ENCODE measurements at places on chromosomes 5 and 9.

DNA sequence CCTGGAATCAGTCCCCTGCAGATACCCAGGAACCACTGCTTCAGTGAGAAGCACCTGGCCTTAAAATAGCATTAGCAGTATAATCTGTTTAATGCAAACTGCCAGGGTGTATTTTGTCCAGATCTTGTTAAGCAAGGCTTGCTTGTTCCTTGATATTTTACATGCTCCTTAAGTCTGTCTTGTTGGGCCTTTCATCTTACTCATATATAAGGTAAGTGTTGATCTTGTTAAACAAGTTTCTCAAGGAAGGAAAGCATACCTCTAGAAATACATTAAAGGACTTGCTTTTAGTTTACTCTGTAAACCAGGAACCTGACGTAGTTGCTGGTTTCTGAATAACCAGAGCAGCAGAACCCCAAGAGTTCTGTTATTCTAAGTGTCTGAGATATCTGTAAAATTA lies 13.7 kb downstream of the HSPA4 start:
- DNase-seq: no peak

GRCh38 chr9:134617836-134618162 lies 23.8 kb upstream of the COL5A1 start:
- DNase-seq: no peak

GRCh38 chr5:74414228-74414627 lies 226.3 kb downstream of the ENC1 start:
- DNase-seq: no peak

GRCh38 chr5:79454043-79454442 lies 59.9 kb downstream of the HOMER1 start:
- DNase-seq: no peak

GRCh38 chr5:124059200-124059599 lies 547.2 kb downstream of the CSNK1G3 start:
- DNase-seq: no peak

- peak; percentile 25 for DNase-seq
These were observed 83.2 kb downstream of the AK8 start for GRCh38 chr9:132794730-132795380.

GRCh38 chr9:132942541-132943182 lies 1.8 kb downstream of the TSC1 start:
- no peak for DNase-seq

DNA sequence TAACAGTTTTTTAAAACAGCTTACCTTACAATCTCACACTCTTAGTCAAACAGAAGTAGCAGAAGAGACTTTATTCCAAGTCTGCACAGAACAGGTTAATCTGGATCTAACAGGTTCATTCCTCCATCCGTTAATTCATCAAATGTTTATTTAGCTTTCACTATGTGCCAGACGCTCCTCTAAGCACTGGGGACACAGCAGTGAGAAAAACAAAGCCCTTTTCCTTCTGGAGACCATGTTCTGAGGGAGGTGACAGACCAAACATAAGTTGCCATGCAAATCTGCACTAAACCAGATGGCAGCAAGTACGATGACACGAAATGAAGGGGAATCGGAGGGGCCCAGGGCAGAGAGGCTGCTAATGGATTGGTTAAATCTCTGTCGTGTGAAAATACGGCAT lies 17.1 kb upstream of the GLIPR2 start:
- no peak for DNase-seq

GRCh38 chr5:173385832-173386360 lies 57.7 kb upstream of the STC2 start:
- DNase-seq: no peak

DNA sequence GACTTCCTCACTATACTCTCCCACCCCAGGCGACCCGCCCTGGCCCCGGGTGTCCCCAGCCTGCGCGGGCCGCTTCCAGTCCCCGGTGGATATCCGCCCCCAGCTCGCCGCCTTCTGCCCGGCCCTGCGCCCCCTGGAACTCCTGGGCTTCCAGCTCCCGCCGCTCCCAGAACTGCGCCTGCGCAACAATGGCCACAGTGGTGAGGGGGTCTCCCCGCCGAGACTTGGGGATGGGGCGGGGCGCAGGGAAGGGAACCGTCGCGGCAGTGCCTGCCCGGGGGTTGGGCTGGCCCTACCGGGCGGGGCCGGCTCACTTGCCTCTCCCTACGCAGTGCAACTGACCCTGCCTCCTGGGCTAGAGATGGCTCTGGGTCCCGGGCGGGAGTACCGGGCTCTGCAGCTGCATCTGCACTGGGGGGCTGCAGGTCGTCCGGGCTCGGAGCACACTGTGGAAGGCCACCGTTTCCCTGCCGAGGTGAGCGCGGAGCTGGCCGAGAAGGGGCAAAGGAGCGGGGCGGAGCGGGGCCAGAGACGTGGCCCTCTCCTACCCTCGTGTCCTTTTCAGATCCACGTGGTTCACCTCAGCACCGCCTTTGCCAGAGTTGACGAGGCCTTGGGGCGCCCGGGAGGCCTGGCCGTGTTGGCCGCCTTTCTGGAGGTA lies 2.1 kb downstream of the CA9 start:
- DNase-seq: peak; percentile 96

GRCh38 chr5:11468334-11469039 lies 435.8 kb downstream of the CTNND2 start:
- DNase-seq: no peak

DNA sequence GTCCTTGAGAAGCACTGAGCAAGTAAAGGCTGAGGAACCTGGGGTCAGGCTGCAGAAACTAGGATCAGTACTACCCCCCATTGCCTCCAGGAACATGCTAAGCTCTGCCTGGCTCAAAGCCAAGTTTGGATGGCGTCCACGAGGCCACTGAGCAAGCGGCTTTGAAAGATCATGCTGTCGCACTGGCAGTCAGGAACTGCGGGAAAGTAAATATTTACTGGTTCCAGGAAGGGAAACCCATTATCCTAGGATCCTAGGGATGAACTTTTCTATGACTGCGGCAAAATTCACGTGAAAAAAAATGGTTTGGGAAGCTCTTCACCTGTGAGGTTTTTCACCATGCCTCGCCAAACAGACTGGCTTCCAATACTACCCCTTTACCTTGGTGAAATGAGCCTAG lies 75.3 kb upstream of the PJA2 start:
- DNase-seq: no peak

DNA sequence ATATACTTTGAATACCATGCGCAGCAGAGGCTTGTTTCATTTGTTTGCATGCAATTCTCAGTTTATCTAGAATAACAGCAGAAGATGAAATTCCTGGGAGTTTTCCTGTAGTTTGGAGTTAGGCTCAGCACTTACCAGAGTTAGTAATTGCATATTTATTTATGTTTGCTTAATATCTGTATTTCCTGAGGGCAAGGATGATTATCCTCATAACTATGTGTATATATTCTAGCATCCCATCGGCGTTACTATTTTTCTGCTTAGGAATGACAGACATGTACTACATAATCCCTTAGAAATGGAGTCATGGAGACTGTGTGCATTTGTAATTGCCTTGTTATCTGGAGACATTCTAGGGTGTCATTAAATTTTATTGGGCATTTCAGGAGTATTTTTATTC lies 1184.8 kb downstream of the DTWD2 start:
- no peak for DNase-seq

DNA sequence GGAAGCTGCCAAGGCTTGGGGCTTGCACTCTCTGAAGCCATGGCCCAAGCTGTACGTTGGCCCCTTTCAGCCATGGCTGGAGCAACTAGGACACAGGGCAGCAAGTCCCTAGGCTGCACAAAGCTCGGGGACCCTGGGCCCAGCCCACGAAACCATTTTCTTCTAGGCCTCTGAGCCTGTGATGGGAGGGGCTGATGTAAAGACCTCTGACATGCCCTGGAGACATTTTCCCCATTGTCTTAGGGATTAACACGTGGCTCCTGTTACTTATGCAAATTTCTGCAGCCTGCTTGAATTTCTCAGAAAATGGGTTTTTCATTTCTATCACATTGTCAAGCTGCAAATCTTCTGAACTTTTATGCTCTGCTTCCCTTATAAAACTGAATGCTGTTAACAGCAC lies 83.0 kb upstream of the DAP start:
- DNase-seq: no peak

- no peak for DNase-seq
These were observed 58.2 kb downstream of the PLK2 start for GRCh38 chr5:58401701-58402100.

GRCh38 chr9:93156475-93157008 lies 22.5 kb upstream of the NINJ1 start:
- no peak for DNase-seq

GRCh38 chr5:94218374-94218773 lies 400.0 kb downstream of the KIAA0825 start:
- DNase-seq: peak; percentile 17

DNA sequence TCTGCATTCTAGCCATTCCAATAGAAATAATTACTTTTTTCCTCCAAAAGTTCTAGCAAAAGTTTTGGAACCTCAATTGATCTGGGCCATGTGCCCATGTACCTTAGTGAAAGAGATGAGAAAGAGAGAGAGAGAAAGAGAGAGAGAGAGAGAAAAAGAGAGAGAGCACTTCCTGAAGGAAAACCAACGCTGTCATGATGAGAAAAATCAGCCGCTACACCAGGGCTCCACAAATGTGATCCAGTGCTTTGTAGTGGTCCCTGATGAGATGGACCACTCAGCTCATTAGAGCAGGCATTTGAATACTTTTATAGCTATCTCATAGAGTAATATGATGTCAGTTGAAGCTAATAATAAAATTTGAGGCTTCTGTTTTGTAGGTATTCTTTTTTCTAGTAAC lies 7.7 kb upstream of the GAS1 start:
- DNase-seq: no peak

DNA sequence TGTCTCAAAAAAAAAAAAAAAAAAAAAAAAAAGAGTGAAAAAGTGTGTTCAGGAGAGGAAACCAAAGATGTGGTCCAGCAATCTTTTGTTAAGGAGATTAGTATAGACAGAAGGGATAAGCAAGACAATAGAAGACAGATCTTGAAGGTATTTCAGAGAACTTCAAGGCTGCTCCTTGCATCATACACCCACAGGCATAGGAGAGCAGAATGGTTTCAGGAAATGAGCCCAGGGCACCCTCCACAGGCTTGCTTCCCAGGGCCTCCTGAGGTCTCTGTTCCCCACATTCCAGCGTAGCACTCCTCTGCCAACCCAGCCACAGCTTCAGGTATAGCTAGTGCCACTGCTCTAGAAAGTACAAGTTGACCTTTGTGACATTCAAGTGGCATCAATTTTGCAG lies 65.8 kb downstream of the FSTL4 start:
- peak; percentile 20 for DNase-seq

DNA sequence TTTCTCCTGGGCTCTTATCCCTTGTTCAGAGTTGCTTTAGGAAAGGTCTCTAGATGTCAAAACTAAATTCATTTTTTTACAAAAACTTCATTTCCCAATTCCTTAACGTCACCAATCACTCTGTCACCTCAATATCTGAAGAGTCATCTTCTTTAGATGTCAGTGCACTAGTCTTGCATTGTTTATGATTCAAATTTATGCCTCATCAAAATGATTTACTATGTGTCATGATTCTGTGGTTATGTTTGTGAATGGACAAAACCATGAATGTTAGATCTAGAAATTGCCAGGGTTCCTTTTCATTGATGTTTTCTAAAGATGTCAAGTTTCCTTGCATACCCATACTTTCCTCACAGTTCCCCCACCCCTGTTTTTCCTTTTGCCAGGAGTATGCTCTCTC lies 21.5 kb downstream of the CWC27 start:
- DNase-seq: no peak

GRCh38 chr5:144013816-144014215 lies 156.6 kb downstream of the YIPF5 start:
- no peak for DNase-seq

DNA sequence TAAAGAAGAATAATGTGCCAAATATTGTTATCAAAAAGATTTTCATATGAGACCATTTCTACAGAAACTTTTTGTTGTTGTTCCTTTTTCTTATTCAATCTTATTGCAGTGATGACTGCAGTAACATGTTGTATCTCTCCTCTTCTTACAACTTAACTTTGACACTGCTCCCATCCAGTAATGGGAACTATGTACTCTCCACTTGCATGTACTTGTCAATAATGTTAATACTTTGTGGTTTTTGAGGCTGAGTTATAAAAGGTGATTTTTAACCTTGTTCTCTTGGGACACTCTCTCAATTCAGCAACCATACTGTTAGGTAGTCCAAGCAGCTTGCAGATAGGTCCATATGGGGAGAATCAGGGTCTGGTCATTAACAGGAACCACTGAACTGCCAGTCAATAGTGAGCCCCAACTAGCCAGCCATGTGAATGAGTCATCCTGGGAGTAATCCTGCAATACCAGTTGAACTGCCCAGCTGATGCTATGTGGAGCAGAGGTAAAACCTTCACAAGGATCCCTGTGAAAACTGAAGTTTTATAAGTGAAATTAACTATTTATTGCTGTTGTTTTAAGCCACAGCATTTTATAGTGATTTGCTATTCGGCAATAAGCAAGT lies 199.6 kb upstream of the DAB2 start:
- peak; percentile 4 for DNase-seq

GRCh38 chr9:116323012-116323411 lies 169.4 kb downstream of the PAPPA start:
- no peak for DNase-seq

DNA sequence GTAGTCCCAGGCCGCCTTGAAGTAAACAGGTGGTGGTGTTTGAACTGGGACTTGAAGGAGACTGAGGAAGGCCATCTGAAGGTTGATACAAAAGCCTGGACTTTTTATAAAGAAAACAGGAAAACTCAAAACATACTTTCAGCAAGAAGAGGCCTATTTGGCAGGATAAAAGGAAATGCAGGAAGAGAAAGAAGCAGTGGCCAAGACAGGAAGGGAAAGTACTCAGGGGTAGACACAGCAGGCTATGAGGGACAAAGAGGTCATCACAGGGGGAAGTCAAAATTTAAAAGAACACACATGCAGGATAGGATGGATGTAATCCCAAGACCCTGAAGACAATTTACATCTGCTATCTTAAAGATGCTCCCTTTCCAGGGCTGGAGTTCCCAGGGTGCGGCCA lies 13.0 kb downstream of the TLE1 start:
- no peak for DNase-seq

- DNase-seq: no peak
These were observed 45.3 kb upstream of the NAA35 start for GRCh38 chr9:85895685-85896084.

- DNase-seq: no peak
These were observed 186.5 kb downstream of the MEF2C start for GRCh38 chr5:88696466-88696865.

Measured in GM23338 (cell line).